ENCODE measurements at places on chromosomes 5 and 9.

DNA sequence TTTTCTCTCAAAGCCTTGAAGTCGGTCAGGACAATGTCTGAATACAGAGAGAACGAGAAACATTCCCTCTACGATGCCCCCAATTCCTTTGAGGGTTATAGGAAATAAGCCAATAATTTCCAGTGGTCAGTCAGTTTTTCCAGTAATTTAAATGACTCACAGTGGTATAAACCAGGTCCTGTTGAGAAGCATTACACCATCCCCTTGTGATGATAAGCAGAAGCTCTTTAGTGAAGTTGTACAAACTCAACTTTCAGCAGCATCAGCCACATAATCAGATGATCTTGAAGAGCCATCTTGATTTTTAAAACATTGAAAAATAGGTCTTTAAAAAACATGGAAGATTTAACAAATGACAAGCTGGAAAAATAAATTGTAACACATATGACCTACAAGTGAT is 173.9 kb upstream of the ZNF462 start:
- no peak for DNase-seq

DNA sequence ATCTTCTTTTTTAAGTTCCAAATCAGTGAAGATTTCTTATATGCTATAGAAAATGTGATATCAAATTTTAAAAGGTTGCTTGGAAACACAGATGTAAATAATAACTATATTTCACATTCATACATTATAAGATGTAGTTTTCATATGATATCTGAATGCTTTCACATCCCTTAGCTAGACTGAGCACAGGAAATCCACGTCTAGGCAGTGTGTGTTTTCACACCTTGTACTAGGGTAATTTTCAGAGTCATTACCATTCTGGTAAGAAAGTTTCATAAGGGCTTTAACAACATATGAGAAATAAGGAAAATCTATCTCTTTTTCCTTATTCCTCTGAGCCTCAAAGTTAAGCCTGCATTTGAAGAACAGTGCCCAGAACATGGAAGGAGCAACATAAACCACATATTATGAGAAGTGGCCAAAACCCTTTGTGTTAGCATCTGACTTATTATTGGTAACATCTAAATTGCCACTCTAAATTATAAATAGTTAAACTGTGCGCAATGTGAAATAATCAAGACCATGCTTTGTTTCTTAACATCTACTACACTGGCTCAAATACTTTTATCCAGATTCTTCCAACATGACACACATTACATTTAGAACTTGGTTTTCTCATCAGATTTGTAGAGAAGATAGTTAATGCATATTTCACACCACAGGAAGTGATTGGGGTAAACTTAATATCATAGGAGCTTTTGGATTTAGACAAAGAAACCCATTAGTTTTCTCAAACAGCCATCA is 113.3 kb downstream of the PPP2R2B start:
- DNase-seq = no peak

DNA sequence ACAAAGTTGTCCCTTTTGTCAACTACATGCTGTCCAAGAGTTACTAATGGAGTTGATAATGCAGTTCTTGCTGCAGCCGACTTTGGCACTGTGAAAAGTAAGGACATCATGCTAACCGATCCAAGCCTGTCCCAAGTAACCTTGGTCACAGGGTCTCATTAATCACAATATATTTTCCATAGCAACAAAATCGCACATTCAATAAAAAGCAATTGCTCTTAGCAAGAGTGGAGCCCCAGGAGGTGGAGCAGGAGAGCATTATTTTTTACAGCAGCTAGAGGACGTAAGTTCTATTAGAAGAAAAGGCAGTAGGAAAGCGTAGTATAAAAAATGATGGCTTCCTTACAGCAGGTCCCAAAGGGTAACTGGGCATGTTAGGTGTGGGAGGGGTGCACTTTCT is 570.3 kb downstream of the EBF1 start:
- no peak for DNase-seq

GRCh38 chr9:28073270-28073669 is 500.0 kb upstream of the C9orf72 start:
- peak; percentile 81 for DNase-seq

DNA sequence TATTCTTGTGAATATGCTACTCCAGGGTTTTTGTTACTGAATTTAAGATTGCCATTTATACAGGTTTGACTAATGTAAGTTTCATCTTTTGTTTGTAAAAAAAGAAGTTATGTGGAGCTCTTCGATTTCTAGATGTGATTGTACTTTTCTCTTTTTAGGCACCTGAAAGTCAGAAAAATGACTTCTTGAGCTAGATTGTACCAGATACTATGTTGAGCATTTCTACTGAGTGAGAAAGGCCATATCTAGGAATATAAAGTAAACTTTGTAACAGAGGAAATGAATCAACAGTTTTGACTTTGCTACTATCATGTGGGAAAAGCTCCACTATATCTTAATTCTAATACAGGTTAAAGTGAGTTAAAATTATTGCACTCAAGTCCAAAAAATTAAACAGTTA is 25.1 kb downstream of the SMC5 start:
- DNase-seq = no peak

DNA sequence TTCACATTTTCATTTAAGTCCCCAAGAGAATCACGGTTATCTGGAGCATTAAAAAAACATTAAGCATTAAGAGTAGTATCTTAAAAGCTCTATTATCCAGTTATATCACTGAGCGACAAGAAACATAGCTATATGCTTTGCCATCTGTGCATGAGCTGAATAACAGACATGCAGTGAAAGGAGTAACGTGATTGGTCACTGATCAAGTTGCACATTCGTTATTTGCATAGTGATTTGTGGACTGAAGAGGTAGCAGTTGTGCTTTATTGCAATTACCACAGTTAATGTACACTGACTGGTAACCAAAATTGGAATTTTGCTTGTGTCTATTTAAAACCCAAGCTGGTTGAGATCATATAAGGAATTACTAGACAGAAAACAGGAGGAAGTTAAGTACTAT is 107.4 kb downstream of the MCTP1 start:
- DNase-seq = no peak

DNA sequence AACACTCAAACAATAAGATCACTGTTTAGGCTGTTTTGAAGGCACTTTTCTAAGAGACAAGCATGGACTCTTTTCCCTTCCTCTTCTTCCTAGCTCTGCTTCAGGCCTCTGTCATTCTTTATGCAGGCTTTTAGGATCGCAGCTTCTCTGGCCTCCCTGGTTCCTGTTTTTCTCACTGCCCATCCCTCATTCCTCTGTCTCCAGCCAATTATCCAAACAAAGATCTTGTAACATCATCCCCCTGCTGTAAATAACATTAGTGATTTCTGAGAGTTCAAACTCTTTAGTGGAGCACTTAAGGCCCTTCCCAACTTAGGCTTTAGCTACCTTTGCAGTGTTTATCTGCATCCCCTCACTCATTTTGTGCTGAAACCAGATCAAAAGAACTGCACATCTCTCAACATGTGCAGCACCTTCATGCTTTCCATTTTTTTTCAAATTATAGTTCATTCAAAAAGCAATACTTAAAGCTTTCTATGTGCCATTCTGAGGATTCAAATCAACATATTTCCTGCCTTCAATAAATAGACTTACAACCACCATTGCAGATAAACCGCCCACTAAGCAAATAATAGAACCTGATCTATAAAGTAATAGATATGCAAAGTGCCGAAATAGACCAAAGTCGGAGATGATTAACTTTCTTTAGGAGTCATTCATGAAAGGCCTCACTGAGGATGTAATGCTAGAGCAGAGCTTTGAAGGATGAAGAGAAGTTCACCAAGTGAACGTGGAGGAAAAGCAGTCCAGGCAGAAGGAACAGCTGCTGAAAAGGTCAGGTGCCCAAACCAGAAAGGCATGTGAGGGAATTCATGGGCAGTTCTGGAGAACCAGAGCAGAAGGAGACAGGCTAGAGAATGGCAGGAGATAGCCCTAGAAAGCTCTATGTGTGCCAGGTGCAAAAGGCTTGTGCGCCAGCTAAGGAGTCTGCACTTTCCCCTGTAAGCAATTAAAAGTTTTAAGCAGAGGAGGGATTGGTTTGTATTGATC is 95.8 kb upstream of the ZNF366 start:
- DNase-seq = no peak

GRCh38 chr5:52204310-52204709 is 583.4 kb upstream of the ITGA1 start:
- DNase-seq = no peak

DNA sequence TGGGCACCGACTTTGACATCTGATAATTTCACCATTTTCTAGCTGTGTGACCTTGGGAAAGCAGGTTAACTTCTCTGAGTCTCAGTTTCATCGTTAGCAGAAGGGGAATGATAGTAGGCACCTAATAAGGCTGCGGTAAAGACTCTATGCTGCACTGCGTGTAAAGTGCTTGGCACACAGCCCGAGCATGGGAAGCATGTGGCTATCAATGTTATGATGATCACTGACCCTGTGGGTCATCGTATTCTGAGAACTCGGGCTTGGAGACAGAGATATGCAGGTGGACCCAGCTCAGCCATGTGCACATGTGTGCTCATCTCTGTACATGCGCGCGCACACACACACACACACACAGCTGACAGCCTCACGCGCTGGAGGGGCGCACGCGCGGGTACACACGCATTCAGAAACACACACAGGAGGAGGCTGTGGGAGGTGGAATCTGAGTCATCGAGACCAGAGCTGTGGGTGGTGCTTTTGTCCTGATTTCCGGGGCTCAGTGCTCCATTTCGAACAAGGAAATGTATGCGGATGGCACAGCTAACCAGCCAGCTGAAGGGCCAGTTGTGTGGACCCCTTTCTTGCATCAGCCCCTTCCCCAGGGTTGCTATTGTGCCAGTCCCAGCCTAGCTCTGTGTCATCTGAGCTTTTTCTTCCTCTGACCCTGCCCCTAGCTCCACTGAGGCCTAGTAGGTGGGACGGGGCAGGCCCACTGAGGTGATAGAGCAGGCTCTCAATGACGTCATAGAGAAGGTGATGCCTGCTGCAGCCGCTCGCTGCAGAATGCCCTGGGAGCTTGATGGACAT is 11.1 kb upstream of the ARAP3 start:
- DNase-seq = no peak

DNA sequence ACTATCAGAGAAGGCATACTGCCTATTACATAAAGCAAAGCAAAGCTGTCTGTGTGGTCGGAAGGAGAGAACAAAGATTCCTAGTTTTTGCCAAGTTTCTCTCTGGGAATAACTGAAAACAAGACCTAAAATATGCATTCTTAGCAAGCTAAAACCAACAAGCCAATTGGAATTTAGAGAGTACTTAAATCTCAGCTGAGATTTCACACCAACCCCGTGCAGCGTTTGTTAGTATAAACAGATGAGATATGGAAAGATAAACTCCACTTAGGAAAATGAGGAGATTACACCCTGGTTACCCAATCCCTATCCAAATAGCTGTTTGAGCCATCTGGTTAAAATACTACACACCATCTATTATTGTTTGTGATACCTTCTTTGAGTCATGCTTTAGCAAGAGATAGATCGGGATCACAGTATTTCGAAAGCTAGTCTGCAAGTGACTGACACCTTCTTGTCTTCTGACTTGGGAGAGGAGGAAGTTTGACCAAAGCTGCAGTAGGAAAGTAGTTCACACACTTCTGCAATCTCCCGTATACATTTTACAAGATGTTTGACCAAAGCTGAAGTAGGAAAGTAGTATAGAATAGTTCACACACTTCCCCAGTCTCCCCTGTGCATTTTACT is 18.2 kb downstream of the FAF2 start:
- peak; percentile 95 for DNase-seq

DNA sequence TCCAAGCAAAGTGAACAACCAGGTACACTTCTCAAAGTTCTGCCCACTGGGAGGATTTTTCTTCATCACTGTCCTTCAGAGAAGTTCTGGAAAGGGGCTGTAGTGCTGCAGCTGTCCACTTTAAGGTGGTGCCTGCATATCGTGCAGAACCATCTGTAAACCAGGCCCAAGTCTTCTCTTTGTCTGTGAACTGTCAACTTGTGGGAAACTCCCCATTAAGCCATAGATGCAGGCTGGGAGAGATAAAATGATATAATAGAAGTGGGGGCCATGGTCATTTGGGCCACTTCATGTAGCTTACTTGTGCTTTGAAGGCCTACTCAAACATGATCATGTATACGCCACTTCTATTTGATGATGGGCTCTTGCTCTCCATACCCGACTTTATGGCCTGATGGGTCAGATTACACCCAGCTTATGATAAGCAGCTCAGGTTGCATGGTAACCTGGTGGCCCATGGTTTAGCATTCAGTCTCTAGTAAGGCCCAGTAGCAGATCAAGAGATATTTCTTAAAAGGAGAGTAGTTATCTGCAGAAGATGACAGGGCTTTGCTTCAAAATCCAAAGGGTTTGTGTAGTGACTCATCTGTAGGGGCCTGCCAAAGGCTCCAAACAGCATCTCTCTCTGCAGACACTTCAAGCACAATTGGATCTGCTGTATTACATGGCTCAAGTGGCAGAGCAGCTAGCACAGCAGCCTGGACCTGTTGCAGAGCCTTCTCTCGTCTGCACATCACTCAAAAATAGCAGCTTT is 15.7 kb upstream of the BTF3 start:
- no peak for DNase-seq

GRCh38 chr9:114229295-114229694 is 74.0 kb downstream of the COL27A1 start:
- DNase-seq = no peak

GRCh38 chr5:98065261-98065909 is 708.1 kb upstream of the RGMB start:
- DNase-seq = no peak

GRCh38 chr5:141761-142160 is 49.5 kb upstream of the LRRC14B start:
- no peak for DNase-seq

DNA sequence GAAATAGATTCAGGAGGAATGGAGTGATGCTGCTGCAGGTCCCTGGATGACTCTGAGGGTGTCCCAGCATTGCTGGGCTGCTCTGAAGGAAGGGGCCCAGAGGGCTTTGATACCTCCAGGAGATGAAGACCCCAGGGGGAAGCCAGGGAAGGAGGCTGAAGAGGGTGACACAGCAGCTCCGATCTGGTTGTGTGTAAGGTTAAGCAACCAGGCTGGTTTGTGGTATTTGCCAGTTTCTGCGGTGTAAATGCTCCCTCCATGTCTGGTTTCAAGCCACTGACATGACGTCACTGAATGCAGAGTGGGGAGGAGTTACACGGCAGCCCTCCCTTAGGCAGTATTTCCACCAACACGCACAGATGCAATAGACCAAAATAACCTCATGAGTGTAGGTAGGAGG is 40.0 kb upstream of the ORM1 start:
- DNase-seq = no peak

DNA sequence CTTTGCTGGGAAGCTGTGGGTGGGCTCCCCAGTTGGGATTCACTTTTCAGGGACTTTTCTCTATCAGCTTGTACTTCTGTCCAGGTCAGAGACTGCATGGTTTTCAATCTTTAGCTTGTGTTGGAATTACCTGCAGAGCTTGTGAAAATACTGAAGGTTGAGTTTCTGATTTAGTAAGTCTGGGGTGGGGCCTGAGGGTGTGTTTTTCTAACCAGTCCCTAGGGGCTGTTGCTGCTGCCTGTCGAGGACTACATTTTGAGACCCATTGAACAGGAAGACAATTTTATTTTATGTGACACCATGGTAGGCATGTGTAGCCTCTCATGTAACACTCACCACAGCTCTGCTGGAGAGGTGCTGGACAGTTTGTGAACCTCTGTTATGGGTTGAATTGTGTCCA is 14.7 kb upstream of the MLANA start:
- no peak for DNase-seq
